ENCODE measurements at places on chromosomes 12 and 14. TPM values are rescaled to one million over a fixed set of nuclear protein-coding genes. Genes with fewer than 3 reads are reported as not detected.

DNA sequence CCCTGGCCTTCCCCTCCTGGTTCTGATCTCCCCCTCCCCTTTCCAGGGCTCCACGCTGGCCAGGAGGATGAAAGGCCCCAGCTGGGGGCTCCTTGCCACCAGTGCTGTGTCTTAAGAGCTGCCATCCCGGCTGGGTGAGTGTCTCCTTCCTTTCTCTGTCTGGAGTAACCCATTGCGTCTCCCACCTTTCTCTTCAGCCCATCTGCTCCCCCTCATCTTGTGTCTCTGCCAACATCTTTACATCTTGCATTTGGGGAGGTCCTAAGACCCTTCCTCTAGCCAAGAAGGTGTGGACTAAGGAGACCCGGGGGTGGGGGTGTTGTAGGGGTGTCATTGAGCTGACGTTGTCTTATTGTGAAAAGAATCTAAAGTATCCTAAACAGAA, 505 bp downstream of the BCL2L2 start:
- DNase-seq, result no peak

GRCh38 chr12:123834845-123835244, 72.7 kb downstream of the DNAH10 start:
- DNase-seq, result no peak

DNA sequence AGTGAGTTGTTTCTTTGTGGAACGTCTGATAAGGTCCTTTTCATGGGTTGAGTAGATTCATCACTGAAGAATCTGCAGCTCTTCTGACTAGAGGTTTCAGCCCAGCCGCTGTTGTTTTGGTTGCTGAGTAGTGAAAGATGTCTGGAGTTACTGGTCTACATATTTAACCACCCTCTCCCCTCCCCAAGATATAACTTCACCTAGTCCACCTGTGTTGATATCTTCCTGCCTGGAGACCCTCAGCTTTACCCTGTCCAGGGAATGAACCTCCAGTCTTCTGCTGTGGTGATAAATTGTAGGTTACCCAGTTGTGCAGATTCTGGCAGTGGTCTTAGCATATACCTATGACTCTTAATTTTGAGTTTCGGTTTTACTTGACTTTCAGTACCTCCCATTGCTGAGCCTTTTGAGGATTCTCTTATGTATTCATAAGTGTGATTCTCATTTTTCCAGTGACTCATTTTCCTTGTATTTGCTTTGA, 62.9 kb downstream of the CCDC91 start:
- peak; percentile 57 for DNase-seq

DNA sequence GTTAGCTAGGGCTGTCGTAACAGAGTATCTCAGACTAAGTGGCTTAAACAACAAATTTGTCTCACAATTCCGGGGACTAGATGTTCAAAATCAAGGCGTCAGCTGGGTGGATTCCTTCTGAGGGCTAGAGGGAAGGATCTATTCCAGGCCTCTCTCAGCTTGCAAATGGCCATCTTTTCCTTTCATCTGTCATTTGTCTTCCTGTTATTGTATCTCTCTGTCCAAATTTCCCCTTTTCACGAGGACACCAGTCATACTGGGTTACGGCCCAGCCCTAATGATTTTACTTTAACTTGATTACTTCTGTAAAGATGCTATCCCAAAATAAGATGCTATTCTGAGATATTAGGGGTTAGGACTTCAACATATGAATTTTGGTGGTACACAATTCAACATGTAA, 119.0 kb upstream of the CPSF6 start:
- no peak for DNase-seq

DNA sequence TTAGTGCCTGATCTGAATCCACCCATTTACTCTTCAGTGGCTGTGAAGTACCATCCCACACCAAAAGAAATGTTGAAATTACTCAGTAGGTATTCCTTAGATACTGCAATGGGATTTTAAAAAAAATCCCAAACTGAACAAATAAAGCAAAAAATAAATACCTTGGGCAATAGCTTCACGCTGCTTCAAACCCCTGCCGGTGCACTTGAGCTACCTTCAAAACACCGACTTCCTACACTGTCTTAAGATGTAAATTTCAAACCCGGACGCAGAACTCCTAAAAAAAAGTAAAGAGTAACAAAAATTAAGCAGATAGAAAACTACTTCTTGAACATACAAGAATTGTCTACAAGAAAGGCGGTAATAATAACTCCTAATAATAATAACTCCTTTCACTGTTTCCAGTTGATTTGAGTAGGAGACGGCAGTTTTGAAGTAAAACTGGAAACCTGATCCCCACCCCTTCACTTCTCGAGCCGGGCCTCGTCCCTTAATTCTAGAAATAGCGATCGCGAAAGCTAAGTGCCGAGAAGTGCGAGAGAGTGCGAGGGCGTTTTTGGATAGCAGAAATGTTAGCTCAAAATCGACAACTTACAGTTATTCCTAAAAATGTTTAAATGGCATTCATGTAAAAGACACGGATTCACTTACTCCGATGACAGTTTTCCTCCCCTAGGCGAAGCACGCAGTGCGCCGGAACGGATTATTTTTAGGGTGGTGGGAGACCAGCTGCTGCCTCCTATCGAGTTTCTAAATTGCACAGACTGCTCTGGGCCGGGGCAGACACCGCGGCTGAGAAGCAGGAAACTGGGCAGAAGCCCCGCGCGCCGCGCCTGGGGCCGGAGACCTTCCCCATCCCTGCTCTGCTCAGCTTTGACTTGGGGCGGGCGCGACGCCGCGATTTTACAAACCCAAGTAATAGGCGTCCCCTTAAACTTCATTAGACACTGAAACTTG, at the start of gene ABCC9:
Gene ABCC9, minus strand, starts transcription at position 878 of the 957 bp plus-strand sequence. CDS start 4,752 bp downstream, outside the sequence.
- no peak for DNase-seq

DNA sequence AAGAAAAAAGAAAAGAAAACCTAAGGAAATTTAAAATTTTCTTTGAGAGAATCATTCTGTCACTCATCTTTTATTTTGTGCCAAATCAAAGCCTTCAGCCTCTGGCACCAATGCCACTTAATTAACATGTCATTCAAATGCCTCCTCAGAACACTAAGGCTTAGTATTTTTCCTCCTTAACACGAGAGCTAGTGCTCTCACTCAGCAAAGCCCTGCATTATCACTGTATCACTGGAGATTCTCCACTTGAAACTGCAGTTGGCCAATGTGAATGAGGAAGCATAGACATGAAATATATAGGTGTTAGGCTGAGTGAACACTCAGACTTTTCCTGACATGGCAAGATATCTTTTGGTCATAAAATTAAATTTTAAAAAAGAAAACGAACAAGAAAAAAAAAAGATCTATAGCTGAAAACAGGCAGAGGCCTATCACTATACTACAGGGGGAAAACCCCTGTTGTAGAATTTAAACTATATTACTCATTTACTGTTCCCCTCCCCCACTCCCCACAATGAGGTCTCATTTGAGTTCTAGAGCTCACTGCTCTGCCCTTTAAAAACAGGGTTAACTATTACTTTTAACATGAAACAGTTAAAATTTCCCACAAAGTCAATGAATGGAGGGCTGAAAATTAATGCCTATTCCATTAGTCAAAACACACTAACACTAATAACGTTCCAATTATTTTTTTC, 5.1 kb downstream of the MBIP start:
- no peak for DNase-seq

DNA sequence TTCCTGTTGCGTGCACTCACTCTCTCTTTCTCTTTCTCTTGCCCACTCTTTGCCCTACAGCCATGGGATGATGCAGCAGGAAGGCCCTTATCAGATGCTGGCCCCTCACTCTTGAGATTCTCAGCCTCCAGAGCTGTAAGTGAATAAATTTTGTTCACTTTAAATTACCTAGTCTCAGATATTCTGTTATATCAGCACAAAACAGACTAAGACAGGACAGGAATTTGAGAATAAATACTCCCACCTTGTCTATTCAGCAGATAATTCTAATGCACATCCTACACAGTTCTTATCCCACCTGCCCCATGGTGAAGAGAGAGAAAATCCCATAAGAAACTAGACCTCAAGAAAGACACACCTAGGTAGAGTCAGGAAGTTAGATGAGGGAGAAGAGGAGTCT, 25.8 kb upstream of the G2E3 start:
- no peak for DNase-seq

The TSPAN19 gene
- not detected for total RNA-seq

The RD3L gene
- total RNA-seq, result not detected

The NUAK1 gene
- 14.9 TPM for total RNA-seq

The FSCB gene
- total RNA-seq, result not detected

The TCL1B gene
- total RNA-seq, result not detected

The EID3 gene
- total RNA-seq, result 1.0 TPM

The ERBB3 gene
- 0.37 TPM for total RNA-seq

The ARMH4 gene
- total RNA-seq, result 0.91 TPM

Measured in M059J (cell line).